Small intestine (tissue), 16 donors: ENCODE measurements at places on chromosomes 4 and X.

- H3K36me3 ChIP-seq: no peaks in the 10 kb centered on the region
- H3K27ac ChIP-seq: no peak overlapping the region
- H3K4me1 ChIP-seq: no peaks in the 10 kb centered on the region
Observed at GRCh38 chr4:40183615-40184411, 13.0 kb upstream of the RHOH start.

- no peak overlapping the region for H3K4me3 ChIP-seq
- H3K4me1 ChIP-seq: no peaks in the 10 kb centered on the region
- no peaks in the 10 kb centered on the region for H3K27me3 ChIP-seq
- DNase-seq: no peak
- no peak overlapping the region for H3K27ac ChIP-seq
Observed at GRCh38 chr4:99329876-99330275, 8.7 kb upstream of the ADH1B start.

GRCh38 chr4:139266208-139266582 is 13.8 kb downstream of the MGARP start:
- no peak for DNase-seq
- H3K4me3 ChIP-seq: peak overlapping the region; percentile 30
- no peak overlapping the region for H3K27ac ChIP-seq
- H3K36me3 ChIP-seq: no peaks in the 10 kb centered on the region
- no peaks in the 10 kb centered on the region for H3K4me1 ChIP-seq
- no peaks in the 10 kb centered on the region for H3K27me3 ChIP-seq

DNA sequence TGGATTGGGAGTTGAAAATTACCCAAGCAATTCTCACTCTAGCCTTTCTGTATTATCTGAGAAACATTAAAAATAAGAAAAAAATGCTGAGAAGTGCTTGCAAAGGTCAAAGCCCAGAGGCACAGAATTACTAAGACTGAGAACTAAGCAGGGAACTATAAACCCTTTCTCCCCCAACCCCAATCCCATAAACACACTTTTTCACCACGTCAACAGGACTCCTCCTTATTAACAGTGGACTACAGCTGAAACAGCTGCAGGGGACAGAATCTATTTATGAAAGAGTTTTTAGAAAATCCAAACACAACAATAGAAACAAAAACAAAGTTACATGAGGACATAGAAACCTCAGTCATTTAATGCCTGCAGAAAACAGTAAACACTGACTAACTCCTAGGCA is 984.1 kb downstream of the TRAM1L1 start:
- no peak for DNase-seq
- no peaks in the 10 kb centered on the region for H3K4me1 ChIP-seq
- no peak overlapping the region for H3K4me3 ChIP-seq

GRCh38 chr4:475962-476361 is 23.0 kb downstream of the ZNF721 start:
- no peaks in the 10 kb centered on the region for H3K27me3 ChIP-seq
- H3K27ac ChIP-seq: no peak overlapping the region
- no peak for DNase-seq

- DNase-seq: no peak
- no peaks in the 10 kb centered on the region for H3K27me3 ChIP-seq
- no peak overlapping the region for H3K27ac ChIP-seq
Observed at GRCh38 chr4:46817806-46818205, 91.2 kb downstream of the COX7B2 start.

DNA sequence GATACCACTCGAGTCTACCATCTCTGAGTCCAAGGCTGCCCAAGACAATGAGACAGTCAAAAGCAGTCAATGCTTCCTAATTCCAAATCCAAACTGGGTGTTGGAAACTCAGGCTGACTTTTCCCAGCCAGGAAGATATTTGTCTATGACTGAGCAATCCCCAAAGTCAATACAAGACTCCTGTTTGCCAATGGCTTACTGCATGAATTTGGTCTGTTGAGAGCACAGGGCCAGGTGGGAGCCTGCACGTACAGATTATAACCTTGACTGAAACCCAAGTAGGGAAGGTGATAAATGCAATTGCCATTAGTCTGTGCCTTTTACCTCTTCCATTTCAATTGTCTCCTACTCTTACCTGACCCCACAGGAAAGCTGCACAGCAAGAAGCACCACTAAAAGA is 72.6 kb upstream of the PPARGC1A start:
- H3K27ac ChIP-seq: no peak overlapping the region
- H3K36me3 ChIP-seq: no peaks in the 10 kb centered on the region

DNA sequence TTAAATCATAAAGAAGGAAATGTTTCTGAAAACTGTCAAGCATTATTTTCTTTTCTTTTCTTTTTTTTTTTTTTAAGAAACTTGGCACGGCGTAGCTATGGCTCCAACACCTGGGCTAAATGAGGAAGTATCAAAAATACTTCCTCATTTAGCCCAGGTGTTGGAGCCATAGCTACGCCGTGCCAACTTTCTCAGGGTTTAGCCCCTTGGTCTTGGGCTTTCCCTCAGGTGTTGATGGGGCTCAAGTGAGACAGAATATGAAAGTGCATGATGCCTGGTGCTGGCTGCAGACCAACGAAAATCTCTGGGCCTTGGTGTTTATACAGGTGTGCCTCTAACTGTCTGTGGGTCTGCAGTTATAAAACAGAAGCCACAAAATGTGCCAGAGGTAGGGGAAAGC is 132.7 kb downstream of the ARHGAP24 start:
- no peak overlapping the region for H3K27ac ChIP-seq
- no peaks in the 10 kb centered on the region for H3K27me3 ChIP-seq
- peaks cover 2% of the 10 kb centered on the region for H3K4me1 ChIP-seq
- DNase-seq: peak; percentile 27
- no peaks in the 10 kb centered on the region for H3K36me3 ChIP-seq

GRCh38 chr4:41839916-41840854 is 91.7 kb upstream of the PHOX2B start:
- no peaks in the 10 kb centered on the region for H3K4me1 ChIP-seq
- no peaks in the 10 kb centered on the region for H3K27me3 ChIP-seq
- no peak overlapping the region for H3K27ac ChIP-seq
